HT1080 (cell line): ENCODE measurements at places on chromosomes 6 and 20. TPM values are rescaled to one million over a fixed set of nuclear protein-coding genes. Genes with fewer than 3 reads are reported as not detected.

Gene CST9L
- not detected in 2 replicates for total RNA-seq

Gene KCNG1
- total RNA-seq = 56.9 and 65.0 TPM in 2 replicates

Gene CLDN20
- not detected in 2 replicates for total RNA-seq

Gene MLIP
- total RNA-seq = not detected in 2 replicates

DNA sequence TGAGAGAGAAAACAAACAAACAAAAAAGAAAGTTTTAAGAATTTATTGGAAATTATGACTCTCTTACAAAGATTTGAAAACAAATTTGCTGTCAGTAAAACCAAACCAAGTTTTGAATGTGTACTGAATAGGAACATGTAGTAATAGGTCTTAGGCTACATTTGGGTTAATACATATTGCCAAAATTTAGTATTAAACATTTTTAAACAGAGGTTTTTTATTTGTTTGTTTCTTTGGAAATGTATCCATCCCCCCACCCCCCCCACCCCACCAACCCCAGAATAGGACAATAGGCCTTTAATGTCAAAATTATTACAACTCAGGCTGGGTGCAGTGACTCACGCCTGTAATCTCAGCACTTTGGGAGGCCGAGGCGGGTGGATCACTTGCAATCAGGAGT is 2.5 kb downstream of the C6orf118 start:
- DNase-seq = no peak

- no peak for DNase-seq
Measured at GRCh38 chr6:30491991-30492952, 3.0 kb downstream of the HLA-E start.

DNA sequence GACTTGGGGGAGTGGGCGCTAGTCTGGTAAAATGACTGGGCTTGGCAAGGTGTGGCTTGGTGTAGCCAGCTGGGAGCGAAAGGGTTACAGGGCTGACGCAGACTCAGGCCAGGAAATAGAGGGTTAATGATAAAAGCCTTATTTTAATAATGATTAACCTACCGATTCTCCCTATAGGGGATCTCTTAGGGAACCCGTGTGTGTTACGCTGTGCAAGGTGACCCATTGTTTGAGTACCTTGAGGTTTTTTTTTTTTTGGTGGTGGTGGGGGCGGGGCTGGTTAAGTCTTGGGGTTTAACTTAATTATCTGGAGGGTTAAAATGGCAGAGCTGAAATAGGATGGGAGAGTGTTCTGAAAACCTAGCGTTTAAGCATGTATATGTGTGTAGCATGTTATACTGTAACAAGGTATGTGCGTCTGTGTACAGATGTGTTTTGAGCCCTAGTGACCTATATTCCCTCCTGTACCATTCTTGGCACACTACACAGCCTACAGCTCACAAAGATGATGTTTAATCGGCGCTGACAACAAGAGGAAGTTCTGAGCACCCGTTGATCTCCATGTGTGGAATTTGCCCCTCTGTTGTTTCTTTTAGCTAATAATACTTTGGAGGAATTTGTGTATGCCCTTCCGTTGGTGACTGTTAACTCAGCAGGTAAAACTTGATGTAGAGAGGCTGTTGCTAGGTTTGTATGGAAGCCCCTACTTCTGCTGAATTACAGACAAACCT is 1.3 kb downstream of the CARMIL1 start:
- DNase-seq = no peak
